Aorta (tissue), 5 donors: ENCODE measurements at places on chromosomes 11 and 22.

DNA sequence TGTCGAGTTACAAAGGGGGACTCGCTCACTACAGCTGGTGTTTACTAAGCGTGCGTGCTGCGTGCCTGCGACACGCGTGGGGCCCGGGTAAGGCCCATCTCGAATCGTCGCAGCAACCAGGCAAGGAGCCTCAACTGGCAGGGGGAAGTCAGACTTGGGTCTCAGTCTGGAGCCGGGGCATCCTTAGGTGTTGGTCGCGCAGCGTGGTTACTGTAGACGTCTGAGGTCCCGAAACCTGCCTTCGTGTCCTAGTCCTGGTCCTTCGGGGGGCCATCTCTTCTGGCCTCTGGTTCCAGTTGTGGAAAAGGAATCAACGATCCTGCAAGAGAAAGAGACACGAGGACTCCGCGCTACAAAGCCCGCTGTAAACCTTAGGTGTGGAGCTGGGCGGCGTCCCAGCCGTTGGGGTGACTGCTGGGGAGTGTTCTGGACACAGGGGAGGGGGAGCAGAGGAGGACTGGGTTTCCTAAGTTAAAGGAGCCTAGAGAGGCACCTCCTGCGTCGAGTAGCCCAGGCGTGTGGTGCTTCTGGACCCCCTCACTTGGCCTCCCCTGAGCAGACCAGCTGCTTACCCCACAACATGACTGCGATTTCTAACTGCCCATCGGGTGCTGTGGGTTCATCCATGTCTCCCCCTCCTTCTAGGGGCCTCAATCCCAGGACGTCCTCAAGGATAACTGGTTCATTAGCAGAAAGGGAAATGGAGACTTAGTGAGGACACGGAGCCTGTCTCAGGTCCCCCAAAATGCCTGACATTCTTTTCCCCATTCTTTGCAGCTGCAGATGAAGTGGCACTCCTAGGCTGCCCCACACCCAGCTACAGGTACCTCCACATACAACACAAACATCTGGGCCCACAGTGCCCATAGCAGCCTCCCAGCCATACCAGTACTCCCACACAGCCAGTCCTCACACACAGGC is 4.9 kb upstream of the WNT11 start:
- no peak overlapping the region for H3K27ac ChIP-seq
- no peak overlapping the region for H3K4me3 ChIP-seq
- DNase-seq: no peak
- H3K36me3 ChIP-seq: no peaks in the 10 kb centered on the region
- no peaks in the 10 kb centered on the region for H3K27me3 ChIP-seq

GRCh38 chr11:43399983-43400630 is 41.4 kb downstream of the TTC17 start:
- no peak overlapping the region for H3K4me3 ChIP-seq
- no peak for DNase-seq

DNA sequence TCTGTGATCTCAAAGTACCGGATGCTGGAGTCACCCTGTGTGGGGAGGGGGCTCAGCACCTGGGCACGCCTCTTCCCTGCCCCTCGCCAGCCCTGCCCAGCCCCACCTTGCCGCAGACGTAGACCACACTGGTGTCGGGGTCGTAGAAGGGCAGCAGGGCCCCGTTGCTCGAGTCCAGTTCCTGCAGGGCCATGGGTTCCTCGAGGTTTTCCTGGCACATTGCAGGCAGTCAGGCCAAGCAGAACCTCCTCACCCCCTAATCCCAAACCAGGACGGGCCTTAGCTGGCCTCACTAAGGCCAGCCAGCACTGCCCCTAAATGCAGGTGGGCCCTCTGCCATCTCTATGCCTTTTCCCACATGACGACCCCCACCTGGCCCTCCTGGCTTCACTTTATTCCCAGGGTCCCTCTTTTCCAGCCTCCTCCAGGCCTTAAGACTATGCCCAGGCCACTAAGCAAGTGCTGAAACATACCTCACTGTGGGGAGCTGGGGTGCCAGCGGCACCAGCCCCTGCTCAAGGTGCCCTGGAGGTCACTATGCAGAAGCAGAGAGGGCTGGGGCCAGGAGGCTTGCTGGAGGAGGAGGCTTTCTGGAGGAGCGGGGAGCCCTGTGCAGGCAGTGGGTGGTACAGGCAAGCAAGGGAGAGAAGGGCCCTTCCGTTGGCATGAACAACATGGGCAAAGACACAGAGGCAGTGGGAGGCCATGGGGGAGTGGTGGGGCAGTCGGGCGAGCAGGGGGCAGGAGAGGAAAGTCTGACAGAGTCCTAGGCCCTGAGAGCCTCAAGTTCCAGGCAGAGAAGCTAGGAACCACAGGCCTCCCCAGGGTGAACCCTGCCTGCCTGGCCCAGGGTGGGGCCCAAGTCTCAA is 2.8 kb downstream of the CORO1B start:
- DNase-seq: no peak
- H3K4me3 ChIP-seq: no peak overlapping the region
- H3K36me3 ChIP-seq: no peaks in the 10 kb centered on the region
- H3K4me1 ChIP-seq: no peaks in the 10 kb centered on the region
- H3K27me3 ChIP-seq: no peaks in the 10 kb centered on the region

GRCh38 chr11:12061851-12062560 is 48.4 kb upstream of the MICAL2 start:
- H3K4me1 ChIP-seq: no peaks in the 10 kb centered on the region
- H3K27ac ChIP-seq: no peak overlapping the region

DNA sequence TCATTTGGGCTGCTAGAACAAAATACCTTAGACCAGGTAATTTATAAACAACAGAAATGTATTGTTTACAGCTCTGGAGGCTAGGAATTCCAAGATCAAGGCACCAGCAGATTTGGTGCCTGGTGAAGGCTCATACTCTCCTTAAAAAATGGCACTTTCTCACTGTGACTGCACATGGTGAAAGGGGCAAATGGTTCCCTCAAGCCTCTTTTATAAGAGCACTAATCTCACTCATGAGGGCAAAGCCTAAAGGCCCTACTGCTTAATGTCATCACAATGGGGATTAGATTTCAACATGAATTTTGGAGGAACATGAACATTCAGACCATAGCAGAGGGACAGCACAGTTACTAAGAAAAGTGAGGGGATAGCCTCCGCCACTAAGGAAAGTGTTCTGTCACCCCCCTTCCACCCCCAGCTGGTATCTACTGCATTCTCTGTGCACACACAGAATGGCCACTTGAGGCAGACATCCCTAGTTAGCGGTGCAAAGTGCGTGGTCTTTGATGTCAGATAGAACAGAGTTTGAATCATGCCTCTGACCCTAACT is 47.2 kb upstream of the CEP295 start:
- H3K27ac ChIP-seq: no peak overlapping the region
- no peak overlapping the region for H3K4me3 ChIP-seq
- no peaks in the 10 kb centered on the region for H3K27me3 ChIP-seq
- no peak for DNase-seq
- no peaks in the 10 kb centered on the region for H3K36me3 ChIP-seq

GRCh38 chr22:37842015-37842793 is 1.9 kb downstream of the ANKRD54 start:
- DNase-seq: no peak
- H3K4me1 ChIP-seq: peaks cover 3% of the 10 kb centered on the region
- H3K4me3 ChIP-seq: no peak overlapping the region
- H3K27ac ChIP-seq: no peak overlapping the region
- H3K36me3 ChIP-seq: no peaks in the 10 kb centered on the region

DNA sequence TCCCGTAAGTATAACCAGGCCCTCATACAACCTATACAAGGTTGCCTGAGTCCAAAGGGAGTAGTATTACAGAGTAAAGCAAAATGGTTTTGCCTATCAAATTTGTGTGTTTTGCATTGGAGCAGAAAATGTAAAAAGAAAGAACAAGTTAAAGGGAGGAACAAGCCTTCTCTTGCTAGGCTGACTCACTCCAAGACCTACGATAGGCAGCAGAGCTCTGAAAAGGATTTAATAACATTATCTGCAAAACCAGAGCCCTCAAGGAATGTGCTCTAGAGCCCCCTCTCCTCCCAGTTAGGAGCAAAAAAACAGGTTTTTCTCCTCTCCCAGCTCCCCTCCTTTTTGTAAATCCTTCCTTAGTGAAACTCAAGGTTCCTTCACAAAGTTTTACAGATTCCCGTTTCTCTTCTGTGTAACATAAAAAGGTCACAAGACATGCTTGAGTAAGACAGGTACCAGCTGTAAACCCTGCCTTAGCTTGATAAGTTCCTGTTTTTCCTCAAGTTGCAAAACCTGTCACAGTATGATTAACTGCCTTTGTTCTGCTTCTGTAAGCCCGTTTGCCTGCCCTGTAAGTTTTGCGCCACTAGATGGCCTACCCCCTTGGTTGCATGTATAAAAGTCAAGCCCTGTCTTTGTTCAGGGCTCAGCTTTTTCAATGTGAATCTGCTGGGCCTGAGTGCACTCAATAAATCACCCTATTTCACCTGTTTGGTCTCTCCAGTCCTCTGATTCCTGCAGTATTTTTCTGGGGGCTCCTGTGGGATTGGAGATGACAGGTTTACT is 498.2 kb downstream of the KCNA4 start:
- no peaks in the 10 kb centered on the region for H3K36me3 ChIP-seq
- no peak overlapping the region for H3K4me3 ChIP-seq
- no peak for DNase-seq
- no peak overlapping the region for H3K27ac ChIP-seq

DNA sequence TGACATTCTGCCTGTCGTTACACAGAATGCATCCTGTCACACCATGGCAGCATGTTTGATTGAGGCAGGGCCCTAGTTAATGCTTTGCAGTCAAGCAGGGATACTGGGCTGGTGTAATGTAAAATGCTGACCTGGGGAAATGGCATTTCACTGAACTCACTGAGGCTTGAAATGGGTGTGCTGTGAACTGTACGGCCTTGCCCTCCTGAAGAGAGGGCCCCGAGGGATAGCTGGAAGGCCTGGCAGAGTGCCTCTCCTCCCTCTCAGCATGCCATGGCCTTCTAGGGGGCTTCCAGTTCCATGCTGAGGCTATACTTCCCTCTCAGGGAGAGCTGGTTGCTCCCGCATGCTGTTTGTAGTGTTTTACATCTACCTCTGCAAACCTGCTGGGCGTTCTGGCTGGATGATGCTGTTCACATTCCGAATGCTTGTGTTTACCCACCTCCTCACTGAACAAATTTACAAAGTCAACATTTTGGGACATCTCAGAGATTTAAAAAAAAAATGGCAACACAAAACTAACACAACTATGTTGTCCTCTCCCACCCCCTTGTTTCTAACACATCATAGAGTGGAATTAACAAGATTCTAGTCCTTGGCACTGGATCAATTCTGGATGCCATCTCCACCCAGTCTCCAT is 416.7 kb upstream of the CADM1 start:
- no peaks in the 10 kb centered on the region for H3K4me1 ChIP-seq
- no peaks in the 10 kb centered on the region for H3K36me3 ChIP-seq
- no peak overlapping the region for H3K27ac ChIP-seq
- no peaks in the 10 kb centered on the region for H3K27me3 ChIP-seq
- H3K4me3 ChIP-seq: no peak overlapping the region
- DNase-seq: no peak

DNA sequence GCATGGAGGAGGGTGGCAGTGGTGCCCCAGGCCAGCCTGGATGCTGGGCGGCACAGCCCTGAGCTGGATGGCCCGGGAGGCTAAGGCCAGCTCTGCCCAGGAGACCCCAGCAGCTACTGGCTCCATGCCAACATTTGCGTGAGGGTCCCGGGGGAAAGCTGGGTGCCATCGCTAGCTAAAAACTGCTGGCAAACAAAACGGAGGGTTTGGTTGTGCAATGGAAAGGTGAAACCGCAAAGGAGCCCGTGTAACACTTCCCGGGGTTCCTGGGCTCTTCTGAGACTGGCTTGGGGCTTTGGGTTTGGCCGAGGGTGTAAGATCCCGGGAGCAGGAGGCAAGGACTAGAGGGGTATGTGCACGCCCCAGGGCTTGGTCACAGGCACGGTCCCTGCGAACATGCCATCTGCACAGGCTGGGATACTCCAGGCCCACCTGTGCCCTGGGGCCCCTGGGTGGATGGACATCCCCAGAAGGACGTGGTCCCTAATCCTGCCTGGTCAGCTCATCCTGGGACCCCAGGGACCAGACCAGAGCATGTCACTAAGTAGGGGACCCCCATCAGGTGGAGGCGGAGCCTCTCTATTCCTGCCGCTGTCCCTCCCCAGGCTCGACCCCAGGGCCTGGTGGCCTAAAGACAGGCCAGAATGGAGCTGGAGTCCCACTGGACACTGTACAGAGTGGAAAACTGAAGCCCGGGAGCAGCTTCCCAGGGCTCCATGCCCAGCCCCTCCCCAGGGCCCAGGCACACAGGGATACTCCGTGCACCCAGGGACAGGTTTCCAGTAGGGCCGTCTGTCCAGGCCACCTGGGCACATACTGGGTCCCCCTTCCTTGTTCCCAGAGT is 44.6 kb downstream of the IGF2 start:
- no peaks in the 10 kb centered on the region for H3K36me3 ChIP-seq
- H3K27me3 ChIP-seq: no peaks in the 10 kb centered on the region
- no peaks in the 10 kb centered on the region for H3K4me1 ChIP-seq

DNA sequence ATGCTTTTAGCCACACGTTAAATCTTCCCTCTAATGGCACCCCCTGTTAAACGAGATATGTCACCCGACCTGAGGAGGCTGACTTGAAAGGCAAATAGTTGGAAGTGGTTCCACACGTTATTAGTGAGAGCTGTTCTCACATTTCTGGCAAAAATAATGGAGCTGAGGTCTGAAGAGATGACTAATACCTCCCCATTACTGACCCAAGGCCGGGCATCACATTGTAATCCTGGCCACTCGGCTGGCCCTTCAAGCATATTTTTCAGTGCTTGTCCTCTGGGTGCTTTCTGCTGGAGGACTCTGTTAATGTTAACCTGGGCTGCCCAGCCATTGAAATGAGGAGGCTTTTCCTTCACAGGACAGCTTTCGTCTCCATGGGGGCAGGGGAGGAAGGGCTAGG is 260.0 kb upstream of the CADM1 start:
- no peak overlapping the region for H3K27ac ChIP-seq
- no peaks in the 10 kb centered on the region for H3K36me3 ChIP-seq
- H3K4me3 ChIP-seq: no peak overlapping the region
- H3K27me3 ChIP-seq: no peaks in the 10 kb centered on the region
- DNase-seq: no peak

- no peak overlapping the region for H3K4me3 ChIP-seq
- DNase-seq: no peak
- no peaks in the 10 kb centered on the region for H3K36me3 ChIP-seq
- H3K4me1 ChIP-seq: no peaks in the 10 kb centered on the region
Measured at GRCh38 chr11:39668640-39669039, 1790.8 kb downstream of the LRRC4C start.

DNA sequence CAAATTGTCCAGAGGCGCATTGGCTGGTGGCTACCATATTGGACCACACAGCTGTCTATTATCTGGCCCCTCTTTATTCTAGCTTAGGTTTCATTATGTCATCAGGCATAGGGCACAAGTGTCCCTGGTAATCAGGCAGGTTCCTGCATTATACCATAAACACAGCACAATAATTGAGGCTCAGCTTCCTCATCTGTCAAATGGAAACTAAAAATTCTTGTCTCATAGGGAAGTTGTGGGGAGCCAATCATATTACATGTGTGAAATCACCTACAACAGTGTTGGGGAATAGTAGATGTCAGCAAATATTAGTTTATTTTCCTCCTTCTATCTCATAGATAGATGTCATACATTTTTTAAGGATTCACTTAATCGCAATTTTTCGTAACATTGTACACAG is 231.0 kb upstream of the SORL1-AS1 start:
- H3K4me1 ChIP-seq: no peaks in the 10 kb centered on the region
- no peak overlapping the region for H3K4me3 ChIP-seq
- no peak for DNase-seq
- no peak overlapping the region for H3K27ac ChIP-seq
- H3K27me3 ChIP-seq: no peaks in the 10 kb centered on the region
- H3K36me3 ChIP-seq: no peaks in the 10 kb centered on the region

- no peaks in the 10 kb centered on the region for H3K36me3 ChIP-seq
- no peaks in the 10 kb centered on the region for H3K27me3 ChIP-seq
- no peak for DNase-seq
- H3K4me1 ChIP-seq: no peaks in the 10 kb centered on the region
- no peak overlapping the region for H3K4me3 ChIP-seq
Measured at GRCh38 chr11:121191818-121192217, 90.8 kb downstream of the TECTA start.
